ENCODE measurements at places on chromosomes 11 and 22.

DNA sequence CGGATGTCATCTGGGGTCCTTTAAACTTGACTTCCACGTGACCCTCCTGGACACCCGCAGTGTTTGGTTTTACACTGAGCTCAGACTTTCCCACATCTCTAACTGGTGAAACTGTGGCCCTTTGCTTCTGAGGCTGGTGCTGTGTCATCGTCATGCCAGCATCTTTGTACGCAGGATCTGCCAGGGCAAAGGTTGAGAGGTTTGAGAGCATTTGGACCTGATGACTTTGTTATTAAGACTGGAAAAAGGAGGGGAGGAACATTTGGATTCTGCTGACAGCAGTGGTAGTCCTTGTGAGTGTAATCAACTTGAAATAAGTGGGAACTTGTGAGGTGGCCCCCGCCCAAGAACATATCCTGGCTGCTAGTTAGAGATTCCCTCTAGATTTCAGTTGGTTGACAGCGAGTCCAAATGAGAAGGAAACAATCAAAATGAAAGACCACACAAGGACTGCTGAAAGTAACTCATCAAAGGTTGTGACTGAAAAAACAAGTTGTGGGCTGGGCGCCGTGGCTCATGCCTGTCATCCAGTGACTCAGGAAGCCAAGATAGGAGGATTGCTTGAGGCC is 102.5 kb downstream of the KIAA1671 start:
- no peak for DNase-seq

DNA sequence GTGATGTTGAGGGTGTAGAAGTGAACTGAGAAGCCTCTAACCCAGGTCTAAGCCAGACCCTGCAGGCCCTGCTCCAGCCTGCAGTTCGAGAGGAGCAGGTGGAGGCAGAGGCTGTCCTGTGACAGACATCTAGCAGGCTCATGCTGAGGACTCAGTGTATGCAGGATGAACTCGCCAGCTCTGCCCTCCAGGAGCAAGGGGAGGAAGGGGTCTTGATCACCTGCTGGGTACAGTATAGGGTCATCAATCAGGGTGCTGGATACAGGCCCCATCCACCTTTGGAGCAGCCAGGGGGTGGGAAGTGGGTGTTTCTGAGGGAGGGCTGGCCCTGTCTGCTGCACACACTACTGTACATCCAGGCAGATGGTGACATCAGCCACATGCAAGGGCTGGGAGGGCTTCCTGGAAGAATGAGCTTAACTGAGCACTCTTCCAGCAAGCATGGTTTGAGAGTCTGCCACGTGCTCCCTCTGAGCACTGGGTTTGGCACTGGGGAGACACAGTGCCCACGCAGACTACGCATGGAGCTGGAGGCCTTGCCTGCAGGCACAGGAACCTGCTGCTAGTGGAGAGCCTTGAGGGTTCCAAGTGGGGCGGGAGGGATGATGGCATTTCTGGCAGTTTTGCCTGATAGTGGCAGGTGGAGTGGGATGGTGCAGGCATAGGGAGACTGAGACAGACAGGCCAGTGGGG is 9.2 kb downstream of the MAPK8IP1 start:
- DNase-seq: no peak

GRCh38 chr11:22491555-22492225 is 133.9 kb downstream of the FANCF start:
- DNase-seq: no peak

GRCh38 chr11:17257196-17257595 is 19.3 kb upstream of the NUCB2 start:
- no peak for DNase-seq

GRCh38 chr11:73266646-73267020 is 5.5 kb upstream of the P2RY6 start:
- DNase-seq: no peak

- no peak for DNase-seq
These were observed 13.2 kb upstream of the SCUBE2 start for GRCh38 chr11:9104580-9104979.

DNA sequence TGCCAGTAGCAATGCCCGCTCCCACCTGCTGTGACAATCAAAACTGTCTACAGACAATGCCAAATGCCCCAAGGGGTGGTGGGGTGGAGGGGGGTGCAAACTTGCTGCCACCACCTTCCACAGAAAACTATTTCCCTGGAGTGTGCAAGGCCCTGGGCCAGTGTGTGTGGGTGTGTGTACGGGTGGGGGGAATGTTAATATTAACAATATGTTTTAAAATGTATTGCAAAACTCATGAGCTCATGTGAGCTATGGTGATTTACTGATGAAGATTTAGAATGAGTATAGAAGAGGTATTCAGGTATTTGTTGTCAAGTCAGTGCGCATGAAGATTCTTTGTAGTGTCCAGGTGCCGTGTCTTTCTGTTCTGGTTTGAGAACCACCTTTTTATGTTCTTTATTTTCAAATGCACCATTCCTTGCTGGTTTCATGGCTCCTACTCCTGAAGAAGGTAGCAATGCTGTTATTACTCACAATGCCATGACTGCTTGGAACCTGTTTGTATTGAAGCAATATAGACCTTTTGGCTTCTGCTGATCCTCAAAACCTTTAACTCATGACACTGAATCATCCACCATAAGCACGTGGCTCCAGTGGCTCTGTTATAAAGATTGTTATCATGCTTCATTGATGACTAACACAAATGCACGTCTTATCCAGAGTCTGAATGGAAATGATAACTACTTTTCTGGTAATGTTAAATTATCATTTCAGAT is 29.9 kb upstream of the AQP11 start:
- DNase-seq: no peak

GRCh38 chr22:22714600-22715335 is 70.4 kb downstream of the GGTLC2 start:
- no peak for DNase-seq

GRCh38 chr11:111654601-111655000 is 52.4 kb downstream of the SIK2 start:
- no peak for DNase-seq

GRCh38 chr11:114147375-114148012 is 88.0 kb downstream of the ZBTB16 start:
- DNase-seq: no peak

DNA sequence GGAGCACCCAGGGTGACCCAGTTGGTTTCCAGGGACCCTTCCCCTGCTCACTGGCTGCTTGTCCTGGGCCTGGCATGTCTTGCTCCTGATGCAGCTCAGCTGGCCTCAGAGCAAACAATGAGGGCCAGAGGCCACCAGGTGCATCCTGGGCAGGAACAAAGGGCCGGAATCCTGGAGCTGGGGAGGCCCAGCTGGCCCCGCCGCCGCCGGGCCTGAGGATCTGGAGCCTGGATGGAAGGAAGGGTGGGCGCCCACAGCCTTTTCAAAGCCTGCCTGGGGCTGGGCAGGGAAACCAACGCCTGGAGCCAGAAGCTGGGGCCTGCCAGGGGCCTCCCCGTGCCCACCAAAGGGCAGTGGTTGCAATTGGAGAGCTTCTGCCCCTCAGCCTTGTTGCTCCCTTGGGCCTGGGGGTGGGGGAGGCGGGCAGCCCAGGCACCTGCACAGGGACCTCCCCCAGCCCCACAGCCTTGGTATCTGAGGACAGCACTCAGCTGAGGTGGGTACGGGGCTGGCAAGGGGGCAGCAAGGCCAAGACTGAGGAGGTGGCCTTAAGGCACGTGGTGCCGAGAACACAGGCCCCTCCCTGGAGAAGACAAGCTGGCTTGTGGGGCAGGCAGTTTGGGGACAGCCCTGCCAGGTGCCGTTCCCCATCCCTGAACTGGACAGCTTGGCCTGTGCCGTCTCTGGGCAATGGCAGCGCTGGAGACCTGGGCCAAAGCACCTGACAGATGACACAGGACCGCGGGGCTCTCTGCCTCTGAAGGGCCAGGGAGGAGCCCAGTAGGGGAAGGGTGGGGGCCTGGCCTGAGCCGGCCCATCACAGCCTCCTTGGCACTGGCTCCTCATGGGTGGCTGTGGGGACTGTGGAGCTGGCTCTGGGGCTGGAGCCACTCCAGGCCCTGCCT is 7.1 kb upstream of the ADORA2A start:
- no peak for DNase-seq

- DNase-seq: no peak
These were observed 370.4 kb upstream of the ANO3 start for GRCh38 chr11:25961539-25961938.

GRCh38 chr11:86244063-86244521 is 461 bp upstream of the EED start:
- DNase-seq: no peak

GRCh38 chr11:121059605-121060004 is 35.7 kb downstream of the TBCEL start:
- no peak for DNase-seq

DNA sequence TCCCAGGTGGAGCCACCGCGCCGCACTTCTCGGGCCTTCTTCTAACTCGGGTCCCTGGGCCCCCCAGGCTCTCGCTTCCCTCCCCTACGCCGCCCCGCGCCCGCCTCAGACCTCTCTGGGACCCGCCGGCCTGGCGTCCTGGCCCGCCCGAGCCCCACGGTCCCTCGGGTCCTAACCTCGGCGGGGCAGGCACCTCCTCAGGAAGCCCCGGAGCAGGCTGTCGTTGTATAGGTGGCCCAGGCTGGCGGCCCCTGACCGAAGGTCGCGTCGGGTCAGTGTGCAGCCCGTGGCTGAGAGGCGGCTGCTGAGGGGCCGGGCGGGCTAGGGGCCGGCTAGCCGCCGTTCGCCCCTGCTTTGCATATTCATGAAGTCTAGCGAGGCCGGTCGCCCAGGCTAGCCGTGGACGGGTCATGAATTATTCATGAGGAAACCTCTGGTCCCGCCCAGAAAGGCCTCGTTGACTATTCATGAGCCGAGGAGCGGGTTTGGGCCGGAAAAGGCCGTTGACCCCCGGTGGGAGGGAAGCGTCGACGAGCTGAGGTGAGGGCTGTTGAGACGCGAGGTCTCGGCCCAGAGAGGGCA is at the start of gene HORMAD2:
Gene HORMAD2 (plus strand): TSS at position 513 of the 582 bp plus-strand sequence. CDS start 13,489 bp downstream, outside the sequence.
- DNase-seq: no peak

GRCh38 chr11:1564535-1565172 is 7.4 kb downstream of the DUSP8 start:
- DNase-seq: no peak

- DNase-seq: no peak
These were observed 18.0 kb downstream of the CREB3L1 start for GRCh38 chr11:46295312-46296058.

DNA sequence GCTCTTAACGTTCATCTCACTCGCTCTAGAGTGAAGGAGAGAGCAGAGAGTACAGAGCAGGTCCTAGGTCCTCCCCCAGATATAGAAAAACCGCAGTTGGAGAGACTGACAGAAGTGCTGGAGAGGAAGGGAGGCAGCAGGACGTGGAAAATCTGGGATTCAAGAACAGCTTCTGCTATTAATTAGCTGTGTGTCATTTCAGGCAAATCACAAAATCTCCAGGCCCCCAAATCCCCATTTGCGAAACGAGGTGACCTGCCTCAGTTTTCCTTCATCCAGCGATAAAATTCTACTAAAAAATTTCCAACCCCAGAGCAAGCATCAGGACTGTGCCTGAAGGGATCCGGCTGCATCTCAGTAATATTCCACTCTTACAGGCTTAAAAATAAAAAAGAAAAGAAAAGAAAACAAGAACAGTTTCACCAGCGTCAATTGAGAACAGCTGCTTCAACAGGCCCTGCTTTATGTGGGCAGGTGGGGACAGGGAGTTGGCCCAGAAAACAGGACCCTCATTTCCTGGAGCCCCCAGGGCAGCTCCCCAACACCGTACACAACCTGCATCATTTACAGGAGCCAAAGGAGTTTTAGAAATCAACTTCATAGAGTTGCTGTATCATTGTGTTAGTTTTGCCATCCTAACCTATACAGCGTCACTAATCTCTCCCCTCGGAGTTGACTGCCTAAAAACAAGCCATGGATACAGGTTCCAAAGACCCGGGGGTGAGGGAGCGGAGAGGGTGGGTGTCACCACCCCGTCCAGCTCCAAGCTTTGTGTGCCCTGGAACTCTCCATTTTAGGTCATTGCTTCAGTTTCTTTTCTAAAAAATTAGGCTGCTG is 2.3 kb upstream of the MALAT1 start:
- no peak for DNase-seq

GRCh38 chr11:114274637-114275036 is 21.6 kb upstream of the NNMT start:
- no peak for DNase-seq

DNA sequence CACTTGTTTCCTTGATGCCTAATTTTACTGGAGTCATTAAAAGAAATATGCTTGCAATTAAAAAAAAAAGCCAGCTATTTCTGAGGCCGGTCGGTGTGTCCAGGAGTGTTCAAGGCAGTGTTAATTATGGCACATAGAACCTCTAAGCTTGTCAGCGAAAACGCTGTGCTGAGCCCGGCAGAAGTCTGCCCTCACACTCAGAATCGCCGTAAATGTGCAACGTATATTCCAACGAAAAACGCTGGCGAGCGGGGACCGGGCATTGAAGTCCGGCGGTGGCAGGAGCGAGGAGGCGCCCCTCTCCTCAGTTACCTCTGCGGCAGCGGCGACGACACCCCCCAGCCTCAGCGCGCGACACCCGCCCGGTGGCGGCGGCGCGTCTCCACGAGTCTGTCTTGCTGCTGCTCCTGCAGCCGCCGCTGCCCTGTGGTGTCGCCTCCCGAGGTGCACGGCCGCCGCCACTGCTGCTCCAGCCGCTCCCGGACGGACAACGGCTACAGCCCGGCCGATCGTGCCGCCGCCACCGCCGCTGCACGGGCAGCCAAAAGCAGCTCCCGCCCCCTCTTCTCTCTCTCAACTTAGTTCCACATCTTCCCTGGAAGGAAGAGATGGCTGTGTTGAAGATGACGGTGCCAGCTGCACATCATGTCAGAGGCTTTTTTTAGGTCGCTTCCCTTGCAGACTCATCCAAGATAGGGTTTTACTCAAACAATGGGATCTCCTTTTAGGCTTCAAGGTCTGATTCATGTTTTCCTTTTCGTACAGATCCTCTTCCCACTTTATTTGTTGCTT is 56.0 kb downstream of the JAM3 start:
- DNase-seq: no peak

- DNase-seq: no peak
These were observed 143.8 kb downstream of the LARGE1 start for GRCh38 chr22:33776491-33776890.

DNA sequence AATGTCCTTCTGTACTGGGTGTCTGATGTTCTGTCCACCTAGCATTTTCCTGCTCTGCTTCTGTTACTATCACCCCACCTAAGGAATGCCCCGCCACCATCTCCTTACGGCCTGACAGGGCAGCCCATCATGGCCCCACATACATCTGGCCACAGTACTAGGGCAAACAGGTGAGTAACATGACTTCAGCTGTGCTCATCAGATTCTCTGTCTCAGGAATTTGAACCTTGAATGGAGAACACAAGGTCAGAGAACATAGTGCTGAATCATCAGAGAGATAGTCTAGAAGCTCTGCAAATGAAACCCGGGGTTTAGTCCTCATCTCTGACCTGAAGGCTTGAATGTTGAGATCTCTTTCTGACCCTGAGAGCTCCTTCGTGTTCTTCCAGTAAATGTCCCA is 32.4 kb downstream of the ZC3H12C start:
- no peak for DNase-seq

GRCh38 chr11:125941619-125942611 is 3.9 kb upstream of the VSIG10L2 start:
- DNase-seq: no peak

Measured in cortex of kidney (tissue), 1 donor.